Putamen (tissue), 1 donor: ENCODE measurements at places on chromosomes 11 and 22.

GRCh38 chr11:26483108-26483507 is 89.0 kb downstream of the MUC15 start:
- no peak for DNase-seq

DNA sequence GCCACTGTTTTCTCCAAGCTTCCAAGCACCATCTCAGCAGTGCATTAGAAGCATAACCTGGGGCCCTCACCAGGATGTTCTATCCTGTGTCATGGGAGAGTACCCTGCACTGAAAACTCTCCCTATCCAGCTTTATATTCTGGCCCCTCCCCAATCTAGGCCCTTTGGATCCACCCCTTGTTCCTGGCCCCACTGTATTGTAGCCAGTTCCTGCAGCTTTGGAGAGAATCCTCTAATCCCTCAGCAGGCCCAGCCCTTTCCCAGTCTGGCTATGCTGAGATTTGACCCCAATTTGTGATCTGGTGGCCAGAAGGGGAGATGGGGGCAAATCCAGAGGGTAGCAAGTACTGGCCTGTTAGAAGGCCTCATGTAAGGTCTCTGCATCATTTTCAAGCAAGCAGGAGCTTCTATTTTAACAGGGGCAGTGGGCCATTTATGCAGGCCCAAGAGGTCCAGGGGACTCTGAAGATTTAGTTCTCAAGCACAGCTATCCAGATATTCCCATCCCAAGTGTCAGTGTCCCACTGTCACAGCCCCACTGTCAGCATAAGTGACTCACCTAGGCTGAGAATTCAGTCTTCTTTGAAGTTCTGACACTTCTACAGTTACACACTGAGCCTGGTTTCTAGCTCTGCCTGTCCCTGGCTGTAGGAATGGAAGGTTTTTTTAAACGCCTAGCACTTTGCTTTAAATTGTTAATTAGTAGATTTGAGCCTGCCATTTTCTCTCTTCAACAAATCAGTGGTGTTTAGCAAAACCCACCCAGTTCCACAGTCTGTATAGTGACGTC is 589.5 kb upstream of the CADM1 start:
- DNase-seq = no peak

- no peak for DNase-seq
These were observed 18.3 kb upstream of the SHISAL1 start for GRCh38 chr22:44330744-44331660.

- DNase-seq = no peak
These were observed 16.7 kb downstream of the PHLDA2 start for GRCh38 chr11:2912498-2912897.

DNA sequence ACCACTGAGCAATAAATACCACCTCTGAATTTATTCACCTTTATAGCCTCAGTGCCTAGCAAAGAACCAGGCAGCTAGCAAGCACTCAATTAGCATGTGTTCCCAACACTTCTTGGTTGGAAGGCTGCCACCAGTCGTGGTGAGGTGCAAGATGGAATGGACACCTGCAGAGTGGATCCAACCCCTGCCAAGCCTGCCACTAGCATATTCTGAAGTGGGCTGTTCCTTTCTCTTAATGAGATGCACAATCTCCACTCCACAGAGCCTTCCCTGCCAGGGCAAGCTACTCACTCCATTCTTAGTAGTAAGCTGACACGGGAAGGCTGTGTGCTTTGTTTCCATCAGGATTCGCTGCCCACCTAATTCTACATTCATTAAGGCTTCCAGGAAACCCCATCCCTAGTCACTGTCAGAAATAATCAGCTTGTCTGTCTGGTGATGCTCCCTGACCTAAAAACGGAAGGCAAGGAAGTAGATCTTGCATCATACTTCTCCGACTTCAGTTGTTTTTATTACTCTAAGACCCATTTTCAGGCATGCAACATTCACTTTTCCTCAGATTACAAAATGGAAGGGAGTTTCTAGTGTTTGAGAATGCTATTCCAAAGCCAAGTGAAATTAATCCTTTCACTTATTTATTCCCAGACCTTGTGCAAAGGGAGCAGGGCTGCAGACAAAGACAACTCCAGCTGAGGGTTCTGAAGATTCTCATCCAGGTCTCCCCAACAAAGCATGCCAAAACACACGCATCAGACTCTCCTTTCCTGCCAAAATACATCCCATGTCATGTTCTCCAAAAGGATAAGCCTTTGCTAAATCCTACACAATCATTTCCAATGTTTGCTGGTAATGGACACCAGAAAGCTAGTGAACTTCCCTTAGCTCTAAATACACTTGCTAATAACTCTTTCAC is 128.0 kb downstream of the TENM4 start:
- DNase-seq = no peak

DNA sequence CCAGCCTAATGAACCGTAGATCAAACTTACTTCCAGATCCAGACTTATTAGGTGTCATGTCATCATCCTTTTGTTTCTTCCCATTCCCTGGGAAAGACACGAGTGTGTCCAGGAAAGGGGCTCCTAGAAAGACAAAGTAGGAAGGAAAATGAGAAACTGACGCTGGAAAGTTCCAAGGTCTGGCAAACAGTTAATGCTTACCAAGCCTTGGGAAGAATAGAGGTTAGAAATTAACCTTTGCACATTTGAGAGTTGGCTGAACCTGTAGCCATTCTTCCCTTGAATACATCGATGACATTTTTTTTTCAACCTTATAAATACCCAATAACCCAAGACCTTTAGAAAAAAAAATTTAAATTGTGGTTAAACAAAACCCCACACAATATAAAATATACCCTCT is 77.3 kb downstream of the TRAF6 start:
- DNase-seq = no peak

DNA sequence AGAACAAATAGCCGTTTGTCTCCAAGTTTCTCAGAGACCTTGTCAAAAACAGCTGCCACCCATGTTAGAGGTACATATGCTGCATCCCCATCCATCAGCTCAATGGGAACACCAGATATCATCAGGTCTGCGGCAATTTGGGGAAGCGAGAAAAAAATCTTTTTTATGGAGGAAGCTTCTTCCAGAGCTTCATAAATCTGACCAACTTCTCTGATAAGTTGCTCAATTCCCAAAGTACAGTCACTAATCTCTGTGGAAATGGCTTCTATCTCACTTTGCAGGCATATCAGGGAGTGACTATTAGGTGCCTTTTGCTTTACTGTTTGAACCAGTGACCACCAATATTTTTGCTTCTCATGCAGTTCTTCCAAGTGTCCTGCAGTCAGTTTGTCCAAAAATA is 34.3 kb upstream of the MRPL17 start:
- DNase-seq = no peak

GRCh38 chr22:25497716-25498115 is 66.8 kb upstream of the GRK3 start:
- DNase-seq = no peak

GRCh38 chr11:83034673-83035014 is 37.1 kb downstream of the RAB30 start:
- no peak for DNase-seq

DNA sequence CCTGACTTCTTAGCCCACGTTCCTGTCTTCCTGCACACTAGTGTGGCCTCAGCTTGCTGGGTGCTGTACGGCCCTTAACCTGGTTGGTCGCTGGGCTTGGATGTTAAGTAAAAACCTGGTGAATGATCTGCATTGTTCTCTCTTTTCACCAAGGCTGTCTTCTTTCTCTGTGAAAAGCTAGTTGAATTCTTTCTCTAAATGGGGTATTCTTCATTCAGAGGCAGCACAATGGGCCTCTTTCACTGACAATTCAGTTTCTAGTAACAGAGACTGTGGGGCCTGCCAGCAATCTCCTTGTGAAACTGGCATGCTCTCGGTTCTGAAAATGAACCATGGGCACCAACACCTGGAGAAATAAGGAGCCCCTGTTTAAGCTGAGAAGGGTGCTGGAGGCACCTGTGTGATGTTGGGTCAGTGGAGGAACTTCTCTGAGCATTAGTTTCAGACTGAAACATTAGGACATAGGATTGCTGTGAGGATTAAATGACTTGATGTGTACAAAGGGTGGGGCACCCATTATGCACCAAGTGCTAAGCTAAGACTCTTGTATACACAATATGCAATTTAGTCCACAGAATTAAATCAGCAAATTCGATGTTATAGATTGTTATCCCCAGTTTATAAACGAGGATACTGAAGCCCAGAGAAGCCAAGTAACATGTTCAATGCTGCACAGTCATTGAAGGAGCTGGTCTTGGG is 33.1 kb upstream of the ELF5 start:
- DNase-seq = peak; percentile 88

DNA sequence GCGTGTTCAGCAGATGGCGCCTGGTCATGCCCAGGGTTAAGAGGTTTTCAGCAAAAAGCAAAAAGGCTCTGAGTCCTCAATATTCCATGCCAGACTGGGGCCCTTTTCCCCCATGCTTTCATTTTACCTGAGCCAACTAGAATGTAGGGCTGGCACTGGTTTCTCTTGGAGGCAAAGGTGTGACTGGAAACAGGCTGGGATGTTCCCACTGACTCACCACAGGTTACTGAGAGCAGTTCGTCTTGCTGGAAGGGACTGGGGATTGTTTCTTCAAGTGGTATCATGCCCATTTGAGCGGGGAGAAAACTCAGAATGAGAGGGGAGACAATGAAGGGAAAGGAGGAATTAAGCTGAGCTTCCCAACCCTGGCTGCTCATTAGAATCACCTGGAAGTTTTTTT is 243.9 kb downstream of the TENM4 start:
- no peak for DNase-seq

DNA sequence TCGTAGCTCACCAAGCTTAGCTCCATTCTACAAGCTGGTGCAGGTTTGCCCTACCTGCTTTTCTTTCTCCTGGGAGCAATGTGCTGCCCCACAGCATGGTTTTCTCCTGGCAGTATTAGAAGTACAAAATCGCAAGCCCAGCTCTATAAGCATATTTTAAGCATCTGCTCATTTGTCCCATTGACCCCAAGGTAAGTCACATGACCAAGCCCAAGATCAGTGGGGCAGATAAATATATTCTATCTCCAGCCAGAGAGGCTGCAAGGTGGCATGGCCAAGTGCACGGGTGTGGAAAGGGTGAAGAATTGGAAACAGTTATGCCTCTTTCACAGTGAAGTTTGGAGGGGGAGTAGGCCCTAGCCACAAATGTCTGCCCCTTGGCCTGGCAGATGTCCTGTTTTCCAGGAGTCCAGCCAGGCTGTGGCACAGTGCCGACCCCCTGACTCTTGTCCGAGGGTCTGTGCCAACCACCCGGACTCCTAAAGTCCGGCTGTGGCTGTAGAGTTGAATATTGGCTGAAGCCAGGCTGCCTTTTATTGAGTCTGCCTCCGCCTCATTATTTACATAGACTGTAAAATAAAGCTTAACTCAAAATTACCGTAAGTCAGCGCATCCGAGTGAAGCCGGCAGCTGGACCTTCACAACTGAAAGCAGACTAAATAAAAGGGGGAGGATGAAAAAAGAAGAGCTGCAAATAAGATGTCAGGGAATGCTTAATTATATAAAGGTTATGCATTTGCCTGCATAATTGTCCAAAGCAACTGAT is 165.7 kb downstream of the COMMD9 start:
- peak; percentile 58 for DNase-seq

DNA sequence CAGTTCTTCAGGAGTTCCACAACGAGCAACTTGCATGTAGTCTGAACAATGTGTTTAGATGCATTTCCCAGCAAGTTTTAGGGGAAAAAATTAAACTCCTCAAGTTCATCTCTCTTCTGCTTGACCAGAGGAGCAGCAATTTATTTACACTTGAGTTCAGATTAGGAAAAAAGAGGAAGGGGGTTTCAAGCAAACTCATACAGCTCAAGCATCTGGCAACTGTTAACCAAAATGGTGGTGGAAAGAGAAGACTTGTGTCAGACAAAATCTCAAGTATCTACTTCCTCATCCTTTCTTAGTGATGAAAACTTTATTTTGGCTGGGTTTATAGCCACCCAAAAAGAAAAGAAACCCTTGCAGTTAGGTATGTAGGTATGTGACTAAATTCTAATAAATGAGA is 29.1 kb upstream of the PICALM start:
- DNase-seq = no peak

- no peak for DNase-seq
These were observed 11.2 kb upstream of the CTSD start for GRCh38 chr11:1774886-1775285.

- DNase-seq = no peak
These were observed 46.2 kb upstream of the CTTN start for GRCh38 chr11:70352100-70352499.

- DNase-seq = no peak
These were observed 282.6 kb downstream of the CADM1 start for GRCh38 chr11:115221461-115222069.

- no peak for DNase-seq
These were observed 50.6 kb upstream of the CRYBB3 start for GRCh38 chr22:25149014-25149413.

GRCh38 chr22:32052936-32053791 is 10.1 kb downstream of the SLC5A1 start:
- DNase-seq = no peak

DNA sequence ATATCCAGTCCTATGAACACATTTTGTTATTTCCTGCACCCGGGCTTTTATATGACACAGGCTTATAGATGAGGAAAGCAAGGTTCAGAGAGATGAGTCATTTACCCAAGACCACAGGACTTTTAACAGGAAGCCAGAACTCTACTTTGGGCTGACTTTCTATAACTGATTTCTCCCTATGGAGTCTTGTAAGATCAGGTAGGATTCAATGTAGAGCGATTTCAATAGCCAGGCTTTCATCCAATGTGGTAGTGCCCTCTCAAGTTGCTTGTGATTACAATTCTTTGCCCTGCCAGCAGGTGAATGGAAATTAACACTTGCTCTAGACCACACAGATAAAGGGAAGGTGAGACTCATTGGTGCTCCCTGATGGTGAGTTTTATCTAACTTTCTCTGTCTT is 378.3 kb downstream of the INSC start:
- DNase-seq = no peak

GRCh38 chr22:35450824-35451569 is 51.1 kb downstream of the MCM5 start:
- peak; percentile 86 for DNase-seq

- DNase-seq = no peak
These were observed 398.8 kb upstream of the FAT3 start for GRCh38 chr11:91825777-91826176.

DNA sequence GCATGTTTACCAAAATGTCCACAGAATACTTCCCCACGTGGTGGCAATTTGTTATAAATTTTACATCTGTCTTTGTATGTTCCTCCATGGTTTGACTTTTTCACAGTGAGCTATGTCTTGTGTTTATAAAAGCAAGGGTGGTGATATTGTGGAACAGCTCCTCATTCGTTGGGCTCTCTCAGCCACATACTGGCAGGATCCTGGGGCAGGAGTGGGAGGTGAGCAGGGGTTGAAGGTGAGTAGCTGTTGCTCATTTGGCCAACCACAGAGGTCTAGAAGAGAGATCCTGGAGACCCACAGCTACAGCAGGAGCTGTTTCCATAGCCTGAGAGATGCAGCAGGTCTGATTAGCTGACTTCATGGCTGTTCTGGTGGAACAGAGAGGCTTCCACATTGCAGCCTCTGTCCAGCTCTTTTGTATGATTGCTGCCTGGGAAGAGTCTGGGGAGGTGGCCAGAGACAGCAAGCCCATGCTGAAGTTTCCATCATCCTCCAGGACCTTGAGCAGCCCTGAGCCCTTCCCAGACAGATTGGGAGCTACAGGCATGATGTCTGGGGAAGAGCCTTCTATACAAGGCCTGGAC is 128.1 kb downstream of the LDLRAD3 start:
- no peak for DNase-seq
